IgD-negative memory B cell (primary cell): ENCODE measurements at places on chromosomes 1 and 21. TPM values are rescaled to one million over a fixed set of nuclear protein-coding genes. Genes with fewer than 3 reads are reported as not detected.

Gene NUAK2
- 91.9 TPM for polyA plus RNA-seq

Gene AMY2A
- not detected for polyA plus RNA-seq

Gene PLCH2
- polyA plus RNA-seq, result 0.66 TPM

Gene NPHS2
- polyA plus RNA-seq, result not detected

Gene CYYR1
- polyA plus RNA-seq, result not detected

Gene NCDN
- 13.3 TPM for polyA plus RNA-seq

Gene S100A9
- 44.6 TPM for polyA plus RNA-seq

Gene KANK4
- polyA plus RNA-seq, result not detected

Gene FAM163A
- not detected for polyA plus RNA-seq

Gene MEGF6
- polyA plus RNA-seq, result 2.3 TPM

Gene WDR64
- 0.90 TPM for polyA plus RNA-seq

Gene DESI2
- 17.5 TPM for polyA plus RNA-seq

Gene OXCT2
- 0.93 TPM for polyA plus RNA-seq

Gene INTS7
- polyA plus RNA-seq, result 14.1 TPM

Gene SELL
- 1,261 TPM for polyA plus RNA-seq

Gene SOX13
- polyA plus RNA-seq, result 0.33 TPM

Gene ALG14
- 3.5 TPM for polyA plus RNA-seq

Gene SIKE1
- 33.9 TPM for polyA plus RNA-seq

Gene ASCL5
- polyA plus RNA-seq, result not detected

Gene AMPD1
- polyA plus RNA-seq, result 0.21 TPM

Gene WNT9A
- not detected for polyA plus RNA-seq

Gene MAP10
- 1.3 TPM for polyA plus RNA-seq

Gene CFHR5
- not detected for polyA plus RNA-seq

Gene IL6R
- polyA plus RNA-seq, result 6.8 TPM

Gene OLFML2B
- polyA plus RNA-seq, result not detected

Gene UBL4B
- not detected for polyA plus RNA-seq

Gene FHAD1
- polyA plus RNA-seq, result not detected

Gene KMO
- 10.9 TPM for polyA plus RNA-seq

Gene CD2
- polyA plus RNA-seq, result 6.6 TPM

Gene NIBAN1
- 8.7 TPM for polyA plus RNA-seq

Gene TACSTD2
- not detected for polyA plus RNA-seq

Gene ZNF593OS
- 0.61 TPM for polyA plus RNA-seq

Gene C1orf116
- polyA plus RNA-seq, result 0.14 TPM

Gene SLC5A9
- polyA plus RNA-seq, result not detected
